ENCODE measurements at places on chromosomes 2 and 18. TPM values are rescaled to one million over a fixed set of nuclear protein-coding genes. Genes with fewer than 3 reads are reported as not detected.

DNA sequence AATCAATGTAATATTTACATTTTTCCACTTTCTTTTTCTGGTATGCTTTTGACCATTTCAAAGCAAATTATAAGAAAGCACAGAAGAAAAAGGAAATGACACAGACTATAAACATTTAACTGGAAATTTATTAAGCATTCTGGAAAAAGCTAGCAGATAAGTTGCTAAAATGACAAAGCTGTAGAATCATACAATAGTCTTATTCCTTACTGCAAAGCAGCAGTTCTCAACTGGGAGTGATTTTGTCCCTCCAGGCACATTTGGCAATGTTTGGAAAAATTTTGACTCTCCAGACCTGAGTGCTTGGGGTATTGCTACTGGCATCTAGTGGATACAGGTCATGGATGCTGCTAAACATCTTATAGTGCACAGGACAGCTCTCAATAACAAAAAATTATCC lies 75.1 kb downstream of the MBD5 start:
- DNase-seq = no peak
- H3K4me3 ChIP-seq = no peak overlapping the region
- peaks cover 6% of the 10 kb centered on the region for H3K4me1 ChIP-seq
- H3K36me3 ChIP-seq = no peaks in the 10 kb centered on the region

DNA sequence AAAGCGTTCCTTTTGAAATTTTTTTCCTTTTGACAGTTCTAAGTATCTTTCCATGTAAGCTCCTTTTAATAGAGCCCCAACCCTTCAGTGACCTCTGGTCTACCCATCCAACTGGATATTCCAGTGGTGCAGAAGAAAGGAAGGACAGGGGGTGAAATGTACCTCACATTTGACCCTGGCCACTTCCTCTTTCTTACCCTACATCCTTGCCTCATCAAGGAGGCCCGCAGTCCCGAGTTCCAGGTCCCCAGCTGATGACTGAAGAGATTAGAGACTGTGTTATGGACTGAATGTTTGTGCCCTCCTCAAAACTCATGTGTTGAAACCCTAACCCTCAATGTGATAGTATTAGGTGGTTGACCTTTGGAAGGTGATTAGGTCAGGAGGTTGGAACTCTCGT lies 158.1 kb downstream of the RBM43 start:
- H3K27me3 ChIP-seq = no peaks in the 10 kb centered on the region
- H3K4me1 ChIP-seq = no peaks in the 10 kb centered on the region
- no peak for DNase-seq
- no peaks in the 10 kb centered on the region for H3K36me3 ChIP-seq
- no peak overlapping the region for H3K4me3 ChIP-seq

The DNAH6 gene
- 0.12 TPM for total RNA-seq

The ALK gene
- total RNA-seq = not detected
